Inflammatory macrophage treated with lipopolysaccharide for 4 hours (primary cell): ENCODE measurements at places on chromosomes 11 and 22.

DNA sequence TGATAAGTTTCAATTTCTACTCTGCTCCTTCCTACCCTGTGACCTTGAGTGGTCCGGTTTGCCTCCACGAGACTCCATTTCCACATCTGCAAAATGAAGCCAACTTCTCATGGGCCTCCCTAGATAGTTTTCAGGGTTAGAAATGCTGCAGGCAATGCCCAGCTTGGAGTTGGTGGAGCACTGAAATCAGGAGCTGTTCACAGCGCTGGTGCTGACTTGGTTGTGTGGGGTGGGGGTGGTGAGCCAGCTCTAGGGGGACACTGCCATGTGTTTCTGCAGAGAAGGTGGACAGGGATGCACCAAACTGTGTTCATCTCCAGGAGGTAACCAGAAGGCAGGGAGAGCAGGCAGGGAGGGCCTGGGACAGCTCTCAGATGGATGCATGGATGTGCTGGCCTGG, 37.0 kb downstream of the SGSM1 start:
- DNase-seq, result no peak

GRCh38 chr11:95688501-95689222, 100.9 kb downstream of the FAM76B start:
- DNase-seq, result no peak

DNA sequence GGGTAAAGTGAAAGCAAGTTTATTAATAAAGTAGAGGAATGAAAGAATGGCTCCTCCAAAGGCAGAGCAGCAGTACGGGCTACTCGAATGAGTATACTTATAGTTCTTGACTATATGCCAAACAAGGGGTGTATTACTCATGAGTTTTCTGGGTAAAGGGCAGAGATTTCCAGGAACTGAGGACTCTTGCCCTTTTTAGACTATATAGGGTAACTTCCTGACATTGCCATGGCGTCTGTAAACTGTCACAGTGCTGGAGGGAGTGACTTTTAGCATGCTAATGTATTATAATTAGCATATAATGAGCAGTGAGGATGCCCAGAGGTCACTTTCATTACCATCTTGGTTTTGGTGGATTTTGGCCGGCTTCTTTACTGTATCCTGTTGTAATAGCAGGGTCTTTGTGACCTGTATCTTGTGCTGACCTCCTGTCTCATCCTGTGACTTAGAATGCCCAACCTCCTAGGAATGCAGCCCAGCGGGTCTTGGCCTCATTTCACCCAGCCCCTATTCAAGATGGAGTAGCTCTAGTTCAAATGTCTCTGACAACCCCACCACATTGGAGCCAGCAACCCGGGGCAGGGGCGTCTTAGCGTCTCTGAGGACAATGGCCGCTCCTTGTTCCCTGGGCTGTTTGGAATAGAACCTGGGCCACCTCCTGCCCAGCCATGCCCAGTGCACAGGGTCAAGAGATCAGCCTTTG, 34.9 kb upstream of the CD82 start:
- DNase-seq, result peak; percentile 87

GRCh38 chr11:20192151-20192550, 31.9 kb upstream of the DBX1 start:
- no peak for DNase-seq

GRCh38 chr11:70786021-70786665, 387.8 kb downstream of the CTTN start:
- no peak for DNase-seq

GRCh38 chr11:15406851-15407351, 292.2 kb downstream of the INSC start:
- DNase-seq, result no peak

GRCh38 chr11:20844630-20845029, 175.2 kb downstream of the NELL1 start:
- DNase-seq, result no peak

- no peak for DNase-seq
These were observed 1.9 kb downstream of the KCNJ5 start for GRCh38 chr11:128892866-128893565.

DNA sequence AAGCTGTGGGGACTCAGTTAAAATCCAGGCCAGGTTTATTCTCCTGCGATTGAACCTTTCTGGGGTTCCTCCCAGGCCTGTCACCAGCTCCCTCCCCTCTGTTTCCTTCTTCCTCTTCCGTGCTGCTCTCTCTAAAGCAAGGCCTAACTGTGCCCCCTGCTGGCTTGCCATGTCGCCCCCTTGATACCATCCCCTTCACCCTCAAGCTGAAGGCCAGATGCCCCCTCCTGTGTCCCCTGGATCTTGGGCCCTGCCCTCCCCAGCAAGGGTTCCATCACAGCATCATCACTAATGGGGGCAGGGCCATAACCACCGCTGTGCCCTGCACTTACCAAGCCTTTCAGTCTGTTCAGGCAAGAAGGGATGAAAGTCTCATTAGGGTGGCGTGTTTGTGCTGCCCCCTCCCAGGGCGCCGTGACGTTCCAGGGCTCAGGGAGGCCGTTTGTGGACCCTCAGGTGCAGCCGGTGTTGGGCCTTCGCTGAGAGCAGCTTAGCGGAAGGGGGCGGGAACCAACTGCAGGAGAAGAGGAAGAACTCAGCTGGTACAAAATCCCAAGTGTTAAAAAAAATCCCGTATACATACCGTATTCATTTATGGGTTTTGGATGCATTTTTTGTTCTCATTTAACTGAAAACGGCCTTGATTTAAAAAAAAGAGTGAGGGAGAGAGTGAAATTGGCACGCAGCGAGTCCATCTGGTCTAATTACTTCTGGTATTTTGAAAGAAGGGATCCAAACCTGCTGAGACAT, 69.9 kb downstream of the MPPED1 start:
- DNase-seq, result peak; percentile 22

GRCh38 chr11:119739975-119740374, 11.0 kb upstream of the NECTIN1 start:
- DNase-seq, result no peak

DNA sequence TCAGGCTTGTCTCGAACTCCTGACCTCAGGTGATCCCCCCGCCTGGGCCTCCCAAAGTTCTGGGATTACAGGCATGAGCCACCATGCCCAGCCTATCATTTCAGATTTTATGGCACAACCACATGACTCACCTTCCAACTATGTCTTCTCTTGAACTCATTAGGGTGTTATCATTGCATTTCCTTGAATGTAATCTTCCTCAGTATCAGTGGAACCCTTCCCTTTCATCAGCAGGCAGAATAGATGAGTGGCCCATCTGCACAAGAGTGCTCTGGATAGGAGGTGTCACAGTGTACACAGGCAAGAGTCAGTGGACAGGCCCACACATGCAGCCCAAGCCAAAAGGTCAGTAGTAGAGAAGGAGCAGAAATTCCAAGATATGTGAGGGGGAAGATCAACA, 29.1 kb upstream of the AQP11 start:
- no peak for DNase-seq
